Midbrain (tissue), 1 donor: ENCODE measurements at places on chromosomes 5 and 9.

DNA sequence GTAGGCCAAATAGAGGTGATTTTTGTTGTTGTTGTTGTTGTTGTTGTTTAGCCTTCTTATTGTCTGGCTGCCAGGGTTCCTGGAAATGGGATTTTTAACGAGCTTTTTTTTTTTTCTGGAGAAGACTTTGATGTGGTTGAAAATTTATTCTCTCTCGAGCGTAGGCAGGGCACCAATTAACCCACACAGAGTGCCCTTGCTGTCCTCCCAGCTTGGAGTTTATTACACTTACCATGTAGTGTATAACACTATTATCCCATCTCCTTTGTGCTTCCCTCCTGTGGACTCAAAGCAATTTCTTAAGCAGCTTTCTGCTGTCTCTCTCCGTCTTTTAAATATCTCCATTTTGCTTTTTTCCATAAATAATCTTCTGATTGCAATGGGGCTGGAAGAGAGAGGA, 57.4 kb downstream of the OR2K2 start:
- no peak for DNase-seq

DNA sequence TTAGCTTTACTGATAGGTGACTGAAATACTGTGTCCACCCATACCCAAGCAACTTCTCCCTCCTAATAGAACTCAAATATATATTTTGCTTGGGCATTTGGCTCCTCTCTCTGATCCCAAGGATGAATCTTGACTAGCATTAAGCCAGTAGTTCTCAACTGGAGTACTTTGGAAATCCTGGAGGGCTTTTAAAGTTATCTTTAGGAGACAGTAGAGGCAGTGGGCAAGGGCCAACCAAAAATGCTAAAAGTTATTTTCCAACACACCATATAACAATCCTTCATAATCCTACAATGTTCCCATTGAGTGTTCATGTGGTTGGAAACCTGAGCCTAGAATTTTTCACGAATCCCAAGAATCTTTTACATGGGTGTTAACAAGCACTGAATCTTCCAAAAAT, 11.1 kb upstream of the ETF1 start:
- DNase-seq, result no peak

GRCh38 chr5:91283899-91284298, 99.2 kb downstream of the ARRDC3 start:
- no peak for DNase-seq

- DNase-seq, result no peak
These were observed 292.7 kb upstream of the TARS1 start for GRCh38 chr5:33148076-33148513.

- no peak for DNase-seq
These were observed 324.1 kb upstream of the TNC start for GRCh38 chr9:115442054-115442453.

DNA sequence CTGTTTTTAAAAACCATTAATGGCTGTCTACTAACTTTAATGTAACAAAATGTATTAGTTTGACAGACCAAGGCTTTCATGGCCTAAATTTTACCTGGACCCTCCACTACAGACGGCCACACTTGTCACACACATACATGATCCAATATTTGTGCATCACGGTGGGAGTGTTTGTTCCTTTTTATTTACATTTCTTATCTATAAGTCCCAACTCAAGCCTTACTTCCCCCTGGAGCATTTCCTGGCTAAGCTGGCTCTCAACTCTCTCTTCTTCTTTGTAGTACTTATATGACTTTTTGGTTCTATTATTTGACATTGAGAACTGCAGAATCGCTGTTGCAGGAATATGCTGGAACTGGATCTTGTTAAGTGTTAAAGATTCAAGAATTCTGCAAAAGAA, 534.4 kb downstream of the RAB3C start:
- no peak for DNase-seq

GRCh38 chr5:145378226-145378625, 456.9 kb downstream of the PRELID2 start:
- no peak for DNase-seq

- DNase-seq, result no peak
These were observed 266.6 kb upstream of the DAP start for GRCh38 chr5:11027660-11028059.

DNA sequence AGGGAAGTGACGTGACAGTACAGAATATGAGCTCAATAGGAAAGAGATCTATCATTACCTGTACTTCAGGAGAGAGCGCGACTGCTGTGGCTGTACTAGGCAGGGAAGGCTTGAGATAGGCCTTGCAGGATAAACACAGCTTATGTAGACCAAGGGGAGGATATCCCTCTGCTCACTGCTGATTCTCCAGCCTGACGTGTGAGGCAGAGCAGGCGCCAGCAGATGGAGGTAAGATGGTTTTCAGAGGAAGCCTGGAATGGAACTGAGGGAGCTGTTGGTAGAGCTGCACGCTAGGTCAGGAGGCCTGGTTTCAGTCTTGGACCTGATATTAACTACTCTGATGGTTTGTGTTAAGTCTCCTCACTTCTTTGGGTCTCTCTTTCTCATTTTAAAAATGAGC, 291.4 kb downstream of the YTHDC2 start:
- DNase-seq, result no peak

DNA sequence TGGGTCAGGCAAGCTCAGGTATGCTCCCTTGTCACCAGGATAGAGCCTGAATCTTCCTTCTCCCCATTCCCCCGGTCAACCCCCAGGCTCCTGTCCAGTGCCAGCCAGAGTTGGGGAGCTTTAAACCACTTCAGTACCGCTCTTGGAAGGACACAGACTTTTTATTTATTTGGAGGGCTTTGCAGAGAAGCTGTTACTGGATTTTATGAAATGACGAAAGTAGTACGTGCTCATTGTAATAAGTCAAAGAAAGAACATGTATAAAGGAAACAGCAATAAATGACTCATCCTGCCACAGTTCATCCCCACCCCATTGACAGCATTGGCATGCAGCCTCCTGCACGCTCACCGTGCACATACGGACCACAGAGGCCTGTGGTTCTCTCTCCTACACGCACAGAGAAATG, 230.3 kb downstream of the AUH start:
- no peak for DNase-seq

DNA sequence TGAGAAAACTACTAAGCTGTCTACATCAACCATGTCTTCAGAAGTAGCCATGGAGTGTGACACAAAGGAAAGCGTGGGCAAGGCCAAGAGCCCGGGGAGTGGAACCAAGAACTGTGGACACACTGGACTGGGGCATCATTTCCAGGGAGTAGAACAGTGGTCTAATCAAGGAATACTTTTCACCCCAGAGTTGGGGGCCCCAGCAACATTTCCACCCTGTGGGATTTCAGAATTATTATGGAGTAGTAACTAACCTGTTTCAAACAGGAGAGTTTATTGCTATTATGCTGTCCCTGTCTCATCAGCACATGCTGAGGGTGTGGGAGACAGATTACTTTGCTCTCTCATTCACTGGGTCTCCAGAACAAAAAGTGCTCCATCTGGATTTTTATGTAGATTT, 58.0 kb upstream of the FSTL4 start:
- no peak for DNase-seq
